ENCODE measurements at places on chromosomes 16 and 17.

- DNase-seq: no peak
Observed at GRCh38 chr17:56979091-56979480, 1.2 kb downstream of the SCPEP1 start.

GRCh38 chr16:79871906-79872305, 271.4 kb upstream of the MAF start:
- DNase-seq: no peak

DNA sequence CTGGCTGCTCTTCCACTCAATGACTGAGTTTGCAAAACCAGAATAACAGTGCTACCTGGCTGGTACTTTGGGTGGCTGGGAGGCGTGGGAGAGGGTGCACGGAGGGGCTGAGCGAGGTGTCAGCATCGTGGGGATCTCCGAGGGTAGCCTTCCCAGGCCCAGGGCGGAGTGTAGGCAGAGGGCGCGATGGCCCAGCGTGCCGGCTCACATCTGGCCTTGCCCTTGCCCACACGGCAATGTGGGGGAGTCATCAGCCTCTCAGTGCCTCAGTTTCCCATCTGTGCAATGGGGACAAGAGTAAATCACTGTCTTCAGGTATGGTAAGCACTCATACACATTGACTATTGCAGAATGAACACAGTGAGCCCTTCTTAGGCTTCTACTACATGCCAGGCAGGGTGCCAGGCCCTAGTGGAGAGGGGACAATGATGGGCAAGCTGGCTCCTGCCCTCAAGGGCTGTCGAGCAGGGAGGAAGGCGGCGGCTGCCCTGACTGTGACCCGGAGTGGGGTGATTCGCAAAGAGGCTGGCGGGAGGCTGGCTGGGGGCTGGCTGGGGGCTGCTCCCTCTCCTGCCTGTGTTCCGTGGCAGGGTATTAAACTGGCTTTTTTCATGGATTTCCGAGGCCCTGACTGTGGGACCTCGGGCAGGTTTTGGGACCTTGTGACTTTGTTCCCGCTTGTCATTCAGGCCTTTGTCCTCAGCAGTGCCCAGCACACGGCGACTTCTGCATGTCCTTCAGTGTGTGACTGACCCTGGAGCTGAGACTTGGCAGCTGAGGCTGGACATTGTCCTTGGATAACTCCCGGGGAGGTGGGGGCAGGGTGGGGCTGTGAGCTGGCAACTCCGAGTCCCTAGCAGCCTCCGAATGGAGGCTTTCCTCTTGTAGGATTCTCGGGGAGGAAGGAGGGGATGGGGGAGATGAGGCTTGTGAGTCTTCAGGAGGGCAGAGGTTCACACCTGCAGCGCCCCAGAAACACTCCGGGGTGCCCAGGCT, 243.1 kb downstream of the SEC14L1 start:
- no peak for DNase-seq

DNA sequence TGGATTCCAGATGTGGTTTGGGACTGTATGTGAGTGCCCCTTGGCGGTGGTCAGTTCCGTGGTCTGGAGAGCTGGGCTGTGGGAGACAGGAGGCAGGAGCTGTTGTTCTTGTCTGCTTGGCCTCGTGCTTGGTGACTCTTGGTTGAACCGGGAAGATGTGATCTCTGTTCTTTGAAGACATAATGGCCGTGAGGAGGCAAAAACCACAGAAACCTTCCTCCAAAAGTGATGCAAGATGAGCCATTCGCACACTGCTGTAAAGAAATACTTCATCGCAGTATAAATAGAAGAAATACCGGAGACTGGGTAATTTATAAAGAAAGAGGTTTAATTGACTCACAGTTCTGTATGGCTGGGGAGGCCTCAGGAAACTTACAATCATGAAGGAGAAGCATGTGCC, 128.8 kb downstream of the RAP1GAP2 start:
- DNase-seq: no peak

DNA sequence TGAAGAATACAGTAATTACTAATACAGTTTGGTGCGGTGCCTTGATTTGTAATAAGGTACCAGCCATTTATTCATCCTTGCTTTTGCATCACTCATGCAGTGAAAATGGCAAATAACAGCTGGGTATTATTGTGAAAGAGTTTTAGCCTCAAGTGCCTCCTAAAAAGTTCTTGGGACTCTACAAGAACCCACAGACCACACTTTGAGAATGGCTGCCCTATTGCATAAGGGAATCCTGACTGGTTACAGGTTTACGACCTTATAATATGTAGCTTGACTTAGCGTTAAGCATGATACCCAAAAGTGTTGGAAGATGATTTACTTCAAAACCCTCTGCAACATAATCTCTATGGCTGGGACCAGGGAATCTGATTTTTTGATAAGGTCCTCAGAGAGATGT, 4.2 kb downstream of the MYH13 start:
- DNase-seq: no peak

DNA sequence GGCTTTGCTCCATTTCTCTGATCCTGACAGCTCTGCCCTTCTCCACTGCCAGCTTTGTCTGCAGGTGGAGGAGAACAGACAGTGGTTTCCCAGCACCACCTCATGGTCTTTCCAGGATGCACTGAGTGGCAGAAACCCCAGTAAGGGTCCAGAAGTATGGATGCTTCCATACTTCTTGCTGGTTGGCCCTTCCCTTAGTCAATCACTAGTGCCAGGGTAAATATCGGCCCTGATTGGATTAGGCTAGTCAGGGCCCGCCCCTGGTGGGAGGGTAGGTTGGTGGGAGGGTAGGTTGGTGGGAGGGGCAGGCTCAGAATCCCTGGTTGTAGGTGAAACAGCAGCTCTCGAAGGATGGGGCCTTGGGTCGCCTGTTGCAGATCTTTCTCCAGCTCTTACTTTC, 10.2 kb downstream of the RNF213 start:
- no peak for DNase-seq

DNA sequence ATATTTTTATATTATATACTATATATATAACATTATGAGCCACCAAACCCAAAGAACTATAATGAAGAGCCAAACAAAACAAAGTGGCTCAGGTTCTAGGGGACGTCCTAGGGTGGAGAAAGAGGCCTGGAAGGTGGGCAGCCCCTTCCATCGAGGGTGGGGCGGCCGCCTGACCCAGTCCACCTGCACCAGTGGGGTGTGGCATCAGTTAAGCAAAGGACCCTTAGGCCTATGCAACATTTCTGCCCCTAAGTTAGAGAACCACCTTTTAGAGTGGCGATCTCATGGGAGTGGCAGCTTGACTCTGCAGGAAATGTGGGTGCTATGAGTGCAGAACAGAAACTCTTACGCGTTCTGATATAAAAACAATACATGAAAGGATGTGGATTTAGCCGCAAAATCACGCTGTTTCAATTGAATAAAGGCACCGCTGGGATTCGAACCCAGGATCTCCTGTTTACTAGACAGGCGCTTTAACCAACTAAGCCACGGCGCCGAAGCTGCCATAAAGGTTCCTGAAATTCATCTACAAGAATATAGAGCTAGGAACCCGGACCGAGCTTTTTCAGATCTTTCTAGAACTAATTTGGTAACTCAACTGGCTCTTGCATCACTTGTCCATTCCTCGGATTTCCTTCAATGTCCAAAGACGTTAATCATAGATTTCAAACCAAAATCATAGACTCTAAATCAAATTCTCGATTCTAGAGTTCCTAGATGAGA, 15.6 kb upstream of the AURKB start:
- DNase-seq: no peak

- DNase-seq: no peak
Observed at GRCh38 chr17:45243750-45244149, 18.1 kb downstream of the SPATA32 start.

DNA sequence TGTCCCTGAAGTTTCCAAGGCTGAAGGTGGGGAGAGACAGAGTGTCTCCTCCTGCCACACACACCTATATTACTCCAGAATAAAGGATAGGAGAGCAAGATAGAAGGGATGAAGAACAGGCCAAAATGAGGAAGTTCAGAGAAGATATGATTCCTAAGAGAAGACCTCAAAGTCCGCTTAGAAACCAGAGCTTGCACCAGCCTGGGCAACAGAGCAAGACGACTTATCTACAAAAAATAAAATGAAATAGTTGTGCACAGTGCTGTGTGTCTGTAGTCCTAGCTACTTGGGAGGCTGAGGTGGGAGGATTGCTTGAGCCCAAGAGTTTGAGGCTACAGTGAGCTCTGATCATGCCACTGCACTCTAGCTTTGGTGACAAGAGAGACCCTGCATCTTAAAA, 128.2 kb downstream of the HS3ST3B1 start:
- no peak for DNase-seq

DNA sequence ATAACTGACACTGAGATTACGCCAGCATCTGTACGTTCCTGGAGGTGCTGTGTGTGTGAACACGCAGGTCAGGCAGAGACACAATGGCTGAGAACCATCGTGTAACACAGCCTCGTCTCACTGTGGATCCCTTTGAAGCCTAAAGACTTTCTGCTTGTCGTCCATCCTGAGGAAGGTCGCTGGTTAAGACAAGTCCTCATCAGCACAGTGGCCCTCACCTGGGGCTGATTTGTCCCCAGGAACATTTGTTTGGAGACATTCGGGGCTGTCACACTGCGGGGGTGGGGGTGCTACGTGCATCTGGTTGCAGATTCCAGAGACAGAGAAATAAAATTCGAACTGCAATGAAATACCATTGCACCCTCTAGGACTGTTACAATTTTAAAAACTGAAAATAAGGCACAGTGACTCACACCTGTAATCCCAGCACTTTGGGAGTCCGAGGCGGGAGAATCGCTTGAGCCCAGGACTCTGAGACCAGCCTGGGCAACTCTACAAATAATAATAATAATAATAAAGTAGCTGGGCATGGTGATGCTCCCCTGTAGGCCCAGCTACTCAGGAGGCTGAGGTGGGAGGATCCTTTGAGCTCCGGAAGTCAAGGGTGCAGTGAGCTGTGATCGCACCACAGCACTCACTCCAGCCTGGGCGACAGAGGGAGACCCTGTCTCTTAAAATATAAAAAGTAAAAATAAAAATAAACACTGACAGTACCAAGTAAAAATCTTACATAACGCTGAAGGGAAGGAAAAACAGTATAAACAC, 112.0 kb upstream of the METRNL start:
- DNase-seq: no peak

DNA sequence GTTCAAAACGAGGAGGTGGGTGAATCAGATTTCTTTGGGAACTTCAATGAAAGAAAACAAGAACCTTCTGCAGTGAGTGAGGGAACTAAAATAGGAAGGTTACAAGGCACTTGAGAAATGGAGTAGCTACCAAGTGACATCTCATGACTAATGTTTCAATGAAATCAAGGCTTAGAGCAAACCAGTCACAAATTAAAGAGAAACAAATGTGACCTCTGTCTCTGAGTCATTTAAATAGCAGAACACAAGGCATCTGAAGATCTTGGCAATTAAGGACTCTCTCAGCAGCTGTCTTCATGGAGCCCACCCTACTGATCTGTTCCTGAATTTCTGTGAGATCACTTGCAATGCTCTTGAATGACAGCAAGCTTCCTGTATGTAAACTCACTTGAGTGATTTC, 109.5 kb downstream of the CDH11 start:
- no peak for DNase-seq

DNA sequence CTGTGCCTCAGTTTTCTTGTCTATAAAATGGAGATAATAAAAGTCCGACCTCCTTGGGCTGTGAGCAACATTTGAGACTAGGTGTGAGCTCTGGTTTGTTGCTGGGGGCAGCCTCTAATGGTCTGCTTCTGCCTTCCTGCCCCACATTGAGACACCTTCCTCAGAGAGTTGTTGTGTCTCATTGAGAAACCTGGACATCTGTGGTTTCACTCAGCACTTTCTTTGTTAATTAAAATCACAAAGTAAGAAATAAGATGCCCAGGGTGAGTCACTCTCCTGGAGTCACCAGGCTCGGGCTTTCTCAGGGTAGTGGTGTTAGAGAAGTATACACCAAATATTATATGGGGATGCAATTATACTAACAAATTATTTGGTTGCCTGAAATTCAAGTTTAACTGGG, 389.2 kb upstream of the SALL1 start:
- no peak for DNase-seq

DNA sequence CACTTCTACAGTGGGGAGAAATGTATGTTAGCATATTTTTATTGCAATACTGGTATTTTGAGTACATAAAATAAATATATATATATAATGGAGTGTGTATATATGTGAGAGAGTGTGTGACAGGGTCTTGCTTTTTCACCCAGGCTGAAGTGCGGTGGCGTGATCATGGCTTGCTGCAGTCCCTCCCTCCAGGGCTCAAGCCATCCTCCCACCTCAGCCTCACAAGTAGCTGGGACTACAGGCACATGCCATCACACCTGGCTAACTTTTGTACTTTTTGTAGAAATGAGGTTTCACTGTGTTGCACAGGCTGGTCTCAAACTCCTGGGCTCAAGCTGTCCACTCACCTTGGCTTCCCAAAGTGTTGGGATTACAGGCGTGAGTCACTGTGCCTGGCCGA, 4.1 kb downstream of the CYLD start:
- DNase-seq: no peak

GRCh38 chr17:43006639-43007551, at the start of gene IFI35:
Gene IFI35, plus strand, starts transcription at chr17:43006784. Its CDS starts 164 bp downstream, at chr17:43006948.
- DNase-seq: peak; percentile 62

DNA sequence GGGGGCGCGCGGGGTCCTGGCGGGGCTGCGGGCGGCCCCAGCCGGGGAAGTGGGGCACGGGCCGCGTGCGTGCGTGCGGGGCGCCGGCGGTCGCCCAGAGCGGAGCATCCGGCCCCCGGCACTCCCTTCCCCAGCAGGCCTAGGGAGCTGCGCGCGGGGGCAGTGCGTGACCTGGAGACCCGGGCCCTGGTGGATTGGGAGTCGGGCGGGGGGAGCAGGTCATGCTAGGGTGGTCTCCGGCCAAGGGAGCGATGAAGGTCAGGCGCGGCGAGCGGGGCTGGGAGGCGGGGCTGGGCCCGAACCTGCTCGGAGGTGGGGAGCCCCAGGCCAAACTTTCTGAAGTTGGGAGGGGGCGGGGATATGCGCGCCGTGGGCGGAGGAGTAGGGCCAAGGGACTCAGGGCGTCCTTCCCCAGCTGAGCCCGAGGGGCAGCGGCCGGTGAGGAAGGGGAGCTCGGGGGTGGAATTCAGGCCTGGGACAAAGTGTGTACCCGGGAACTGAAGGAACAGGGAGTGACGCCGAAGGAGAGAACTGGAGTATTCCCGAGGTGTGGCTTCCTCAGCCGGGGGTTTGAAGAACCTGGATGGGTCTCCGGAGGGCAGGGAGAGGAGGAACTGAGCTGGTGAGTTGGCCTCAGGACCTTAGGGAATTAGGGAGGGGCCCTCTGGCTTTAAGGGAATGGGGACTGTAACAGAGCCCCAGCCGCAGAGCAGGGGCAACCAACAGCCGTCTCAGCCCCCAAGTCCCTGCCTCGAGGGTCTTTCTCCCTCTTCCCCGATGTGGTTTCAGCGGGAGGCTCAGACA, 589 bp downstream of the XYLT2 start:
- DNase-seq: no peak

DNA sequence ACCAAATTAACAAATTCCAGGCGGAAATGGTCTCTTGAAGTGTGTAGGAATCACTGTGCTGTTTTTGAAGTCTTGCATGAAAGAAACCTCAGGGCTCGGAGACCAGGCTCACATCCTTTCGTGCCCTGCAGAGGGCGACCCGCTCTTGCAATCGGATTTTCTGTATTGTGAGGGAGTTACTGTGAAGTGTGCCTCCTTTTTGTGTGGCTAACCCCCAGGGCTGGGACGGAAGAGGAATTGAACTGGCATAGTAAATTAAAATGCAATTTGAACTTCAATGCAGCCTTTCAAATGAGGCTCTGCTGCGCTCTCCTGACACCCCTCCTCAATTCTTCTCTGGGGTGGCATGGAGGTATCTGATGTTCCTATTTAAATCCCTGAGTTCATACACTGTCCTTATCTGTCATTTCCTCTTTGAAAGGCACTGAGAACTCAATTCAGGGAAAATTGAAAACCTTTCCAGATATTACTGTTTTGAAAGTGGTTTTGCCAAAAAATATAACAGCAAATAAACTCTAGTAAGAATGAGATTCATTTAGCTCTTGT, 51.5 kb upstream of the MGAT5B start:
- DNase-seq: peak; percentile 34

Measured in astrocyte of the cerebellum (primary cell).